Stimulated activated CD4-positive, alpha-beta T cell treated with anti-CD3 and anti-CD28 coated beads, Interleukin-2, amount 100 ng/mL, for 4 hours (primary cell): ENCODE measurements at places on chromosomes 16 and 17.

DNA sequence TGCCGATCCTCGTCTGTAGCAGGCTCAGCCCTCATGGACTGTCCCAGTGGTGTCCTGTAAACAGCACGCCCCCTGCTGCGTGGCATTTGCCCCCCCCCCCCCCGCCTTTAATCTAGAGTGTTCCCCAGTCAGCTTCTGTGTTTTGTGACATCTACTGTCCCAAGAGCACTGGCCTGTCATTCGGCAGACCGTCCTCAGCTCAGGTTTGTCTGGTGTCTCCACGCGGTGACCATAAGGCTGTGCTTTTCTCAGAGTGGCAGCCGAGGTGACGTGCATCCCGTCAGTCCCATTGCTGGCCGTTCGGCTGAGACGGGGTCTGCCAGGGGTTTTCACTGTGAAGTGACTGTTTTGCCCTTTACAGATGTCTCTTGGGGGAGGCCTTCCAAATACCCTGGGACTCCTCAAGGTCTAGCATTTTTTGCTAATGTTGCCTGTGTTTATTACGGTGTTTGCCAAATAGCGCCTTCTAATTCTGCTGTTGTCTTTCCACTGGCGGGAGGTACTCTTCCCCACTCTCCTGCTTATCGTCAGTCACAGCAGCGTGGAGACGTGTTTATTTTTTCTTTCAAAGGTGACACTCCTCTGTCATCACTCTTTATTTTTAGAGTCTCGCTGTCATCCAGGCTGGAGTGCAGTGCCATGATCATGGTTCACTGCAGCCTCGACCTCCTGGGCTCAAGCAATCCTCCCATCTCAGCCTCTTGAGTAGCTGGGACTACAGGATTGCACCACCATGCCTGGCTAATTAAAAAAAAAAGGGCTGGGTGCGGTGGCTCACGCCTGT is 5.7 kb upstream of the MRPL12 start:
- DNase-seq = no peak

DNA sequence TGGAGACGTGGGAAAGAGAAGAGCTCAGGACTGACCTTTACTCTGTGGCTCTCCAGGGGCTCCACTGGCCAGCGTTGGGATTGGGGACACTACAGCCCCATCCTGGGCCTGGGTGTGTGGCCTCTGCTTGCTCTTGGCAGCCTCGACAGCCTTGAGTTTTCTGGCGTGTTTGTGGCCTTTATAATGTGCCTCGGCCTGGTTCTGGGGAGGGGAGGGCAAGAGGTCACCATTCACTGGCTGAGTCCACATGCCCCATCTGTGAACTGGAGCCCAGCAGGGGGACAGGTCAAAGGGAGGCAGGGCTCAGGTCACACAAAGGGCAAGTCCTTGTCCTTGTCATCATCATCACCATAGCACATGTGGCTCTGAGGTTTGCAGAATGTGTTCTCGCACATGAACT is 11.7 kb downstream of the NKIRAS2 start:
- no peak for DNase-seq

- no peak for DNase-seq
These were observed 92.9 kb upstream of the SALL1 start for GRCh38 chr16:51243936-51244436.

GRCh38 chr17:42422412-42422957 is 571 bp downstream of the CAVIN1 start:
- no peak for DNase-seq

DNA sequence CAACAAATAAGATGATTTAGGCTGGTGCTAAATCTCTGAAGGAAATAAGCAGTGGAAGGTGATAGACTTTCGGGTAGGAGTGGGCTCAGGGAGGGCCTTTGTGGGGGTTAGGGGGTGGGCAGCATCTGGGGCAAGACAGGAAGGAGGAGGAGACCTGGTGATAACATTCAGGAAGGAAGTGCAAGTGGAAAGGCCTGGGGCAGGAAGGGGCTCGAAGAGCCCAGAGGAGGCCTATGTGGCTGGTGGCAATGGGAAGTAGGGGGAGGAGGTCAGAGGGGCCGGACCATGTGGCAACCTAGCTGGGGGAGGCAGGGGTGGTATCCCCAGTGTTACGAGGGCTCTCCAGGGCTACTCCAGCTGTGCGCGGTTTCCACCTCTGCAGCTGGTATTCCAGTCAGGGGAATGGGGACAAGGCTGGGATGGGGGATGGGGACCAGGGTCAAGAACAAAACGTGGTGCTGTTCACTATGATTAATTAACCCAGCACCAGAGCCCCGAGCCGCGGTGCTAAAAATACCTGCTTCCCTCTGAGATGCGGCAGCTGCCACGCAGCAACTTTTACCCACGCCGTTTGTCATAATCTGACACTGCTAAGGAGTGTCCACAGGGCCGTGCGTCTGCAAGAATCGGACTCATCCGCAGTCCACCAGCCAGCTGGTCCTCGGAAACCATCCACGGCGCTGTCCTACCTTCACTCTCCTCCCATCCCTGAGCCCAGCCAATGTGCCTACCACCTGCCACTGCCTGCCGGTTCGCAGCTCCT is 5.2 kb upstream of the CCDC182 start:
- DNase-seq = no peak
